ENCODE measurements at places on chromosomes 2 and 18. TPM values are rescaled to one million over a fixed set of nuclear protein-coding genes. Genes with fewer than 3 reads are reported as not detected.

The CPO gene
- not detected for total RNA-seq

The TRIB2 gene
- 20.5 TPM for total RNA-seq

The RBKS gene
- total RNA-seq: 0.74 TPM

The REG3G gene
- total RNA-seq: not detected
